CD4-positive, alpha-beta T cell treated with Interleukin-21 for 1 hour (primary cell): ENCODE measurements at places on chromosomes 1 and 21.

- no peak for DNase-seq
Measured at GRCh38 chr1:195733826-195734225, 874.4 kb downstream of the KCNT2 start.

GRCh38 chr1:58430421-58431275 lies 115.9 kb downstream of the OMA1 start:
- no peak for DNase-seq

- no peak for DNase-seq
Measured at GRCh38 chr1:115545791-115546733, 95.7 kb upstream of the VANGL1 start.

DNA sequence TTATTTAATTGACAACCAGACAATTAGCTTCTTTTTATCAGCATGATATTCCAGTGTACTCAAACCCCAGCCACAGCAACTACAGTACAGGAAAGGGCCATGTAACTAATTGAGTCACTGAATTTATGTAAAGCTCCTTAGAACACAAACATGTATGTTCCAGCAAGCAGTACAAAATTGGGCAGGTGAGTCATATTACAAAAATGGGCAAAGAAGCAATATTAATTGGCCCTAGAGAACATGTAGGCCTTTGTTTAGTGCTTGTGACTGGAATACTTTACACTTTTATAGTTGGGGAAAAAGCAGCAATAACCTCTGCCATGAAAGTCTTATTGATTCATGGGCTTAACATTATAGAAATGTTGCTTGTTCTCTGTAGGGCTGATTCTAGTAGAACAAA lies 31.8 kb downstream of the CLEC20A start:
- no peak for DNase-seq

- DNase-seq: no peak
Measured at GRCh38 chr1:55860798-55861519, 645.8 kb upstream of the USP24 start.
